ENCODE measurements at places on chromosomes 6 and 20.

- peak; percentile 93 for DNase-seq
Observed at GRCh38 chr6:26043384-26044139, 43.7 kb upstream of the HFE start.

DNA sequence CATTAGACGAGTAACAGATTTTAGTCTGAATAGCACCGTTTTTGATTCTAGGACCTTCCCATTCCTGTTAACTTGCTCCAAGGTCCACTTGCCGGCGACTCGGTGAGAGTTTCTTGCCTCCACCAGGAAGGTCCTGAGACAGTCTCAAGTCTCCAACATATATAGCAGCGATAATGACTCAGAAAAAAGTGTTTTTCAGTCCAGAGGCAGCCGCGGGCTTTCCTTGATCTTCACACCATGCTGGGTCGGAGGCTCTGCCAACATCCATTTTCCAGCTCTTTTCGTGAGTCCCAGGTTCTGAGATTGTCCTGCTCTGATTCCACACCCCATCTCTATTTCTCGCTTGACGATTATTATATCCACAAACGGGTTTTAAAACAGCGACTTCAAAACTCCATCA, 170.5 kb downstream of the GPX5 start:
- DNase-seq = no peak

GRCh38 chr6:72724545-72724944, 102.7 kb downstream of the KCNQ5 start:
- DNase-seq = peak; percentile 73

- no peak for DNase-seq
Observed at GRCh38 chr20:11394145-11394833, 523.4 kb upstream of the BTBD3 start.

DNA sequence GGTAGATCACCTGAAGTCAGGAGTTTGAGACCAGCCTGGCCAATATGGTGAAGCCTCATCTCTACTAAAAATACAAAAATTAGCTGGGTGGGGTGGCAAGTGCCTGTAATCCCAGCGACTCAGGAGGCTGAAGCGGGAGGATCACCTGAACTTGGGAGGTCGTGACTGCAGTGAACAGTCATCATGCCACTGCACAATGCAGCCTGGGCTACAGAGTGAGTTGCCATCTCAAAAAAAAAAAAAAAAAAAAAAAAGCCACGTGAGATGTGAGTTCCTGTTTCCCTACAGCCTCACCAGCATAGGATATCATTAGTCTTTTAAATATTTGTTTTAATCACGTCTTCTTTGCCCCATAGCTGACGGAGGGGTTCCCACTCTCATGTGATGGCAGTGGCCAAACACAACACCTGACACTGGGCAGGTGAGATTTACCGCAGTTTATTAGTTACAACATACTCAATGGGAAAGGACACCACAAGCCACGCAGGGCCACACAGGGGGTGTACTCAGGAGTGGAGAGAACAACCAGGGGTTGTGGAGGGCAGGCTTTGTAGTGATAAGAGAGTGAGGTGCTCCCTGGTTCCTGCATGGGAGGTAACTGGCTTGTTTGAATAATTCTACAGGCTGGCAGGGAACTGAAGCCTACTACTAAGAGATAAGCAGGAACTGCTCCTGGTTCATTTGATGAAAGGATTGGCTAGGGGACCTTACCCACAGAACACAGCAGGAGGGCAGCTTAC, 4.6 kb upstream of the LZTS3 start:
- DNase-seq = no peak

- DNase-seq = no peak
Observed at GRCh38 chr6:18115356-18115755, 7.1 kb downstream of the NHLRC1 start.
